ENCODE measurements at places on chromosomes 4 and X. TPM values are rescaled to one million over a fixed set of nuclear protein-coding genes. Genes with fewer than 3 reads are reported as not detected.

PDGFRA gene
- 9.2 TPM for total RNA-seq

GRCh38 chrX:140821280-140821679 is 111.7 kb downstream of the LINC00632 start:
- DNase-seq: no peak
- H3K27me3 ChIP-seq: no peaks in the 10 kb centered on the region
- no peaks in the 10 kb centered on the region for H3K4me1 ChIP-seq
- H3K4me3 ChIP-seq: no peak overlapping the region

LGI2 gene
- 0.27 TPM for total RNA-seq

MAGEB2 gene
- not detected for total RNA-seq

MXD4 gene
- 92.3 TPM for total RNA-seq

CLNK gene
- total RNA-seq: not detected

GRCh38 chr4:101347267-101347556 is at the start of gene PPP3CA:
Gene PPP3CA (minus strand): TSS chr4:101347526.
- peak within 1 kb of the TSS; percentile 81 for H3K4me3 ChIP-seq
- peaks cover 15% of the 10 kb centered on the region for H3K4me1 ChIP-seq
- no peak for DNase-seq
- H3K36me3 ChIP-seq: no peaks in the 10 kb centered on the region

- H3K4me3 ChIP-seq: no peak overlapping the region
- no peaks in the 10 kb centered on the region for H3K27me3 ChIP-seq
- no peaks in the 10 kb centered on the region for H3K36me3 ChIP-seq
- peaks cover 3% of the 10 kb centered on the region for H3K4me1 ChIP-seq
- H3K27ac ChIP-seq: no peak overlapping the region
Observed at GRCh38 chr4:128512161-128512560, 224.5 kb upstream of the PGRMC2 start.

ADH1B gene
- not detected for total RNA-seq

SSX5 gene
- total RNA-seq: not detected

RHOXF2B gene
- total RNA-seq: not detected

- no peaks in the 10 kb centered on the region for H3K27me3 ChIP-seq
- no peaks in the 10 kb centered on the region for H3K4me1 ChIP-seq
- H3K36me3 ChIP-seq: no peaks in the 10 kb centered on the region
- no peak overlapping the region for H3K27ac ChIP-seq
- peak; percentile 40 for DNase-seq
Observed at GRCh38 chr4:141432000-141432712, 204.2 kb upstream of the IL15 start.

ERVMER34-1 gene
- total RNA-seq: 0.32 TPM

DNA sequence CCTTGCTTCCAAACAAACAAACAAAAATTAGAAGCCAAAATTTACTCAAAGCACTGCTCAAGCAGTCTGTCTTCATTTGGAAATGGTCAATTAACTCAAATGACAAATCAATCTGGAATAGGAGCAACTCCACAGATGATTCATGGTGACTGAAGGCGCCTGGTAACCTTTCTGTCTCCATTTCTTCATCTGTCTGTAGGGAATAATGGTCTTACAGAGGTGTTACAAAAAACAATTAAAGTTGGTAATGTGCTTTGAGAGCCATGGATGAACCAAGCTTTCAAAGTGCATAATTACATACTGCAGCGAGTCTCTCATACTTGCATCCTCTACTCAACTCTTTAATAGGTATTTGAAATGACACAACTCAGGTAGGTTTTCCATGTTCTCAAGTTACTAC is 38.3 kb upstream of the STAG2 start:
- no peak for DNase-seq
- no peak overlapping the region for H3K4me3 ChIP-seq
- no peaks in the 10 kb centered on the region for H3K27me3 ChIP-seq
- peaks cover 4% of the 10 kb centered on the region for H3K4me1 ChIP-seq
- H3K36me3 ChIP-seq: no peaks in the 10 kb centered on the region

DNA sequence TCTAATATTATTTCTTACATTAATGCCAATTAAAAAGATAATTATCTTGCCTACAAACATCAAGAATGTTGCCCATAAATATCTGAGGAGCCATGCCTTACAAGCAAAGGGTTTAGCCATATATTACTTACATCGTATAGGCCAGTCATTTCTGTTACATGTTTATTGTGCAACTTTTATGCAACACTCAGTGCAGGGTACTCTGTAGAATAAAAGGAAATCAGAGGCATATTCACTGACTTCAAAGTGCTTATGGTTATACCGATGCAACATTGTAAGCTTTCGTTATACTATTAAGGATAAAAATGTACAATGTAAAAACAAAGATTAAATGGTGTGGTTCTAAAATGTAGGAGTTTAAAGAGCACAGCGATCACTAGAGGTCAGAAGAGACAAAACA is 315.9 kb downstream of the PCDH10 start:
- H3K36me3 ChIP-seq: no peaks in the 10 kb centered on the region
- H3K27me3 ChIP-seq: no peaks in the 10 kb centered on the region
- H3K27ac ChIP-seq: no peak overlapping the region
- H3K4me1 ChIP-seq: no peaks in the 10 kb centered on the region
- no peak for DNase-seq

- no peak overlapping the region for H3K27ac ChIP-seq
- H3K27me3 ChIP-seq: no peaks in the 10 kb centered on the region
- DNase-seq: no peak
- H3K4me1 ChIP-seq: no peaks in the 10 kb centered on the region
- no peak overlapping the region for H3K4me3 ChIP-seq
- no peaks in the 10 kb centered on the region for H3K36me3 ChIP-seq
Observed at GRCh38 chr4:154015578-154015977, 226.7 kb upstream of the SFRP2 start.

DNA sequence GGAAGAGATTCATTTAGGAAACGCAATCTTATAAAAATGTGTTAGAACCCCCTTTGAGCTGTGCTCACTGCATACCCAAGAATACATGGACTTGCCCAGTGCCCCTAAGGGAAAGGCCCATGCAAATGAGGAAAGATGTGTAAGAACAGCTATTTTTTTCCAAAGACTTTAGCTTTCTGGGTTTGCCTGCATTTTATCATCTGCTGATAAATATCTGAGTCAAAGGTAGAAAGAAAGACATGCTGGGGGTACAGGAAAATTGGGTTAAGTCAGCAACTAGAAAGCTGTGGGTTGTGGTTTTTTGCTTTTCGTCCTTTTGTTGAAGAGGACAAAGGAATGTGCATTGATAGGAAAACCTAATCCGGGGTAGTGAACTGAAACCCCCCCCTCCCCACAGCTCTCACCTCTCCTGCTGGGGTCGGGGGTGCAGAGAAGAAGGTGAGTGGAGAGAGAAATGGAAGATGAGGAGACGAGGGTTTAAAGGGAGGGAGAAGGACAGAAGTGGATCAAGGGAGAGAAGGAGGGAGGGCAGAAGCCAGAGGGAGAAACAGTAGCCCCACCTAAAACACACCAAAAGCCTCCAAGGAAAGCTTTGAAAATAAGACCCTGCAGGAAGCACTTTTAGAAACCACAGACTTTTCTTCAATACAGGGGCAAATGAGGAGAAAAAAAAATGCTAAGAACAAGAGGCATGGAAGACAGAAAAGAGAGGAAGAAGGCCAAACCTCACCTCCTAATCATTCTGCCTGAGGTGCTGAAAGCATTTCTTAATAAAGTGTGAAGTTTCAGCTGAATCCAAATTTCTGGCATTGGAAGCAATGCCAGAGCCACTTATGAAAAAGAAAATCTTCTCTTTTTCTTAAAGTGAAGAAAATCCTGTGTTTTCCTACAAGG is 49.3 kb downstream of the KDR start:
- H3K36me3 ChIP-seq: no peaks in the 10 kb centered on the region

DNA sequence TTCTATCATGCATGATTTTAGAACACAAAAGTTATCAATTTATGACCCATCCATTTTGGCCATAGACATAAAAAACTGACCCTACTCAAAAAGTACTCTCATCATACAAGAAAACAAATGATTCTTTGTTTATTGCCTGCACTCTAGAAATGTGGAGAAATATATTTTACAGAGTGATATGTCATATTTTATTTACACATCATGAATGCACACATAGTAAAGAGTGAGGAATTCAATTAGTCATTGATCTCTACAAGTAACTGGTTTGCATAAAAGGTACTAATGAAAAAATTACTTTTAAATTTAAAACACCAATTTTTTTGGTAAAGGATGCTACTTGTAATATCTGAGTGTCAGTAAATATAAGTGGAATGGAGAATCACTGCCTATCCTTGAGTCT is 242.5 kb upstream of the FAT4 start:
- H3K4me1 ChIP-seq: no peaks in the 10 kb centered on the region
- DNase-seq: no peak
- H3K36me3 ChIP-seq: no peaks in the 10 kb centered on the region
- no peak overlapping the region for H3K27ac ChIP-seq

GRCh38 chrX:29555465-29556091 is 659.8 kb upstream of the MAGEB2 start:
- H3K4me1 ChIP-seq: no peaks in the 10 kb centered on the region
- H3K4me3 ChIP-seq: no peak overlapping the region
- no peaks in the 10 kb centered on the region for H3K27me3 ChIP-seq
- DNase-seq: peak; percentile 20
- no peaks in the 10 kb centered on the region for H3K36me3 ChIP-seq

GRCh38 chrX:1244164-1245076 is 24.2 kb upstream of the CSF2RA start:
- H3K4me3 ChIP-seq: no peak overlapping the region
- H3K27ac ChIP-seq: no peak overlapping the region
- H3K4me1 ChIP-seq: no peaks in the 10 kb centered on the region
- H3K27me3 ChIP-seq: no peaks in the 10 kb centered on the region
- no peaks in the 10 kb centered on the region for H3K36me3 ChIP-seq

MAGEB1 gene
- total RNA-seq: not detected

DNA sequence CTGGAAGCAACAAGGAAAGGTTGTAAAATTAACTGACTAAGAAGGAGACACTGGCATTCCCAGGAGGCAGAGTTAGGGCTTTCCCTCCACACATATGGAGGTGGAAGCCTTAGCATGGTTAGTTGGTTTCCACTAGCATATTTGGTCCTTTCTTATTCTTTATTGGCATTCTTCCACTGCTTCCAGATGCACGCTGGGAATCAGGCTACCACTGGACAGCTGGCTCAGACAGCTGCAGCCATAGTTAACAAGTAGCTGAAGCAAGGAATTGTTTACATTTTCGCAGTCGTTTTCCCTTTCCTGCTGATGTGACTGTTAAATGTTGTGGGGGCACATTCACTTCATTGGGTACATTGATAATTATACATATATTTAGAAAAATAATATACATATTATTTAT is 169.2 kb downstream of the GRIA2 start:
- no peaks in the 10 kb centered on the region for H3K27me3 ChIP-seq
- H3K27ac ChIP-seq: no peak overlapping the region
- no peaks in the 10 kb centered on the region for H3K36me3 ChIP-seq
- H3K4me1 ChIP-seq: no peaks in the 10 kb centered on the region

GNRHR gene
- not detected for total RNA-seq

DNA sequence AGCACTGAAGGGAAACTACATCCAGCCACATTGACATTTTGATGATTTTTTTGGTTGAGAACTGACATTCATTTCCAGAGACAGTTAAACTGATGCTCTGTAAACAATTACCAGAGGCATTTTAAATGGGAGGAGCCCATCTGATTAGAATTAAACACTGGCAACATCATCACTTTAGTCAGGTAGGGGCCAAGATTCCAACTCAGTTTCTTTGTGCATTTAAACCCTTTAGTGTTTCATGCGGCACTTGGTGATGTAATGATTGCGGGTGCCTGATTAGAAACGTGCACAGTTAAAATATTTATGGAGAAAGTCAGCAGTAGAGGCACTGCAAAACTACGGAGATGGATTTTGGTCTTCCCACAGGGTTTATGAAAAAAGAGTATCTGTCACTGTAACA is 16.1 kb downstream of the TNIP3 start:
- no peak overlapping the region for H3K4me3 ChIP-seq
- H3K27ac ChIP-seq: no peak overlapping the region
- H3K4me1 ChIP-seq: peaks cover 8% of the 10 kb centered on the region

DNA sequence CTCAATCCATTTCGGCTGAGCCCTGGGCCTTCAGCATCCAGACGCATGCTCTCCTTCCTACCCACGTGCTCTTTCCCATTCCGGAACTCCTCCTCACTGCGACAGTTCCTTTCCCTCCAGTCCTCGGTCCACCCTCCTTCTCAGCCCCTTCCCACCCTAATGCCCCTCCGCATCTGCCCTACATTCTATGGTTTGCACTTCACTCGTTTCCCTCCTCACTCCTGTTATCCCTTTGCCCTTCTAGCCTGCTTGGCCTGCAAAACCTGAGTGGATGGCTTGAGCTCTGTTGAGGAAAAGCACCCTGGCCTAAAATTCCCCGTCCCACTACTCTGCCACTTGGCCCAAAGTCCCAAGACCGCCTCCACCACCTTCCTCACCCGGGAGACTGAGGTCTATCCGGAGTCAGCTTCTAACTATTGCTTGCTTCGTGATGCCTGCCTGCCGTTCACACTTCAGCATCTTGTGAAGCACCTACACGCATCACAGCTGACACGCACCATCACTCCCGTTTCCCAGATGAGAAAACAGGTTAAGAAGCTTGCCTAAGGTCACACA is 38.6 kb downstream of the MAP7D3 start:
- DNase-seq: no peak
- H3K4me1 ChIP-seq: peaks cover 18% of the 10 kb centered on the region
- no peak overlapping the region for H3K27ac ChIP-seq
- H3K27me3 ChIP-seq: no peaks in the 10 kb centered on the region

GRCh38 chrX:129786210-129786651 is 6.5 kb downstream of the SASH3 start:
- no peak overlapping the region for H3K4me3 ChIP-seq
- H3K4me1 ChIP-seq: no peaks in the 10 kb centered on the region
- no peaks in the 10 kb centered on the region for H3K27me3 ChIP-seq
- no peak for DNase-seq
- no peak overlapping the region for H3K27ac ChIP-seq

ZNF711 gene
- 10.8 TPM for total RNA-seq

DNA sequence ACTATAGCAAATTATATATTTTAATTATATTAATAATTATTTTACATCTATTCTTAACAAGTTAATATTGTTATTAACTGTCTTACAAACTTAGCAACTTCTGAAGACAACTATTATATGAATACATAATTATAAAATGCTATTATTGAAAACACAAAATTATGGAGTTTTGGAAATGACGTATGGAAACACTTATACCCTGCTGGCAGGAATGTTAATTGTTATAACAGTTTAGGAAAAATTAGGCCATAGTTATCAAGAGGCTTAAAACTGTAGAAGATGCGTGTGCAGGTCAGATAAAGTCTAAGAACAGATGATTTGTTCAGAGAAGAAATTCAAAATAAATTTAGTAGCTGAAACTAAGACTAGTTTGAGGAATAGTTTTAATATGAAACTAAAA is 211.7 kb downstream of the FAT4 start:
- H3K4me1 ChIP-seq: no peaks in the 10 kb centered on the region
- DNase-seq: no peak
- H3K27ac ChIP-seq: no peak overlapping the region
